ENCODE measurements at places on chromosomes 6 and 20.

DNA sequence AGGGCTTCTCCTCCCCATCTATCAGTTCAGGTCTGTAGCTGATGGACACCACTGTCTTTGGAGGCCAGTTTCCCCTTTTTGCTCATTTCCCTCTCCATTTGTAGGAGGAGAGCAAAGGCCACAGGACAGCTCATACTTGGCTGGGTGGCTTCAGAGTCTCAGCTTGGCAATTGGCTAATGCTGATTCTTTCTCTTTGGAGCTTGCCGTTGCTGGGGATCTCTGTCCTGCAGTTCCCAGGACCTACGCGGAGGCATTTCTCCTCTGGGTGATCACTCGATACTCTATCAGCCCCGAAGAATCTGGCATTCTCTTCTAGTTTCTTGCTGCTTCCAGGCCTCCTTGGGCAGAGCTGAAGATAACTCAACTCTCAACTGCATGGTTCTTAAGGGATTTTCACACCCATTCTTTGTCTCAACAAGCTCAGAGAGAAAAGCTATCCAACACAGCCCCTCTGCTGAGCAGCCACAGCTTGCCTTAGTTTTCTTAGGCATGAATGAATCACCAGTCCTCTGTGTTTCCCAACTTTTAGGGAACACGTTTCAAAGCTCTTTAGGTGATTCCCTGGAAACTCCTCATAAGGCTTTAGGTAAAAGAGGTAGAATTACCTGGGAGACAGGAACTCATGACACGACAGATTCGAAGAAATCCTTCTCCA, 19.2 kb upstream of the SSR1 start:
- DNase-seq, result no peak

- peak; percentile 26 for DNase-seq
These were observed 29.1 kb downstream of the TXLNB start for GRCh38 chr6:139262519-139263300.

DNA sequence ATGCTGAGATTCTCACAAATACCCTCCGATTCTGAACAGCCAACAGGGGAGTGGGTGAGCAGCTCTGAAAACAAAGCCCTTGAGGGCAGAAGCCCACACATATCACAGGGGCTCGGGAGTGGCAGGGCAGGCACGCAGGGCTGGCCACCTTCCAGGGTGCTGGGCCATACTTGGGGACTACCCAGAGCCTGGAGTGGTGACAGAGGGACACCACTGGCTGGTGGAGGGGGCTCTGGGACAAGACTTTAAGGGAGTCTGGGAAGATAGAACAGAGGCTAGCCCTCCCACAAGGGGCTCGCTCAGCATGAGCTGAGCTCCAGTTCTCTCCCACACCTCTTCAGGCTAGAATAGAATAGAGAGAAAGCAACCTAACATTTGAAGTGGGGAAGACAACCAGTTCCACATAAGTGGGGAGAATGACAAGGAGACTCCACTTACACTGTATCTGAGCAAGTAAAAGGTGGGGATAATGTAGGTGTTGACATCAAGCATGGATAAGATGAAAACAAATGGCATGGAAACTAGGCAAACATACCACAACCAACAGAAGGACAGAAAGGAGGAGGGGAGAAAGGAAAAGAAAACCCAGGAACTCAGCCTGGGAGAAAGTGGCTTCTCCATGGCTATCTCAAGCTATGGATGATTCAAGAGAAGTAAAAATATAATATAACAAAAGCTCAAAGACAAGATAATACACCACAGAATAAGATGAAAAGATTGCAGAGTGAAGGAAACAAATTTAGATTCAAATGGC, 7.0 kb downstream of the PPIL1 start:
- no peak for DNase-seq

DNA sequence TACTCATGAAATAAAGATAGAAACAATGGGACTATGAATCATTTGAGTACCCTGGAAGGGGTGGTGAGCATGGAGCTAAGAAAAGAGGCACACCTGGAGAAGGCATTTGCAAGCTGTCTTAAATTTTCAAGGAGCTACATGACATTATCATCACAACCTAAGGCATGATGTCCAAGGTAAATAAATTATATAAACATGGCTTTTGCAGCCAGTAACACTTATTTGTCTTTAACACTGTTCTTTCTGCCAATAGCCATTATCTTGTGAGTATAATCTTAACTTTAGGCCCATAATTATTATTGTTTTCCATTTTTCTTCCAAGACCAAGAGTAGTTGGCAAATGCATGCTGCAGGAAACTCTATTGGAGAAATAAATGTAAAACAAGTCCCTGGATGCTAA, 63.7 kb downstream of the ALDH5A1 start:
- DNase-seq, result no peak

DNA sequence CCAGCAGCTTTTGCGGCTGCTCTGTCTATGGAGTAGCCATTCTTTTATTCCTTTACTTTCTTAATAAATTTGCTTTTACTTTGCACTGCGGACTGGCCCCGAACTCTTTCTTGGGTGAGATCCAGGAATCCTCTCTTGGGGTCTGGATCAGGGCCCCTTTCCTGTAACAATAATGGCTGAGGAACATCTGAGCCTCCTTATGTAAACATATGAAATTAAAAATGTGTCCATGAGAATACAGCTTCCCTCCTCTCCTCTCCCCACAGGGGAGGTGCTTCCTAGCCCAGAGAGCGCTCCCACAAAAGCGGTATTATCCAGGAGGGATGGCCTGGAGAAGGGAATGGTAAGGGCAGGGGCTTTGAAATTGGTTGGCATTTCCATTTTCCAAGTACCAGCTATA, 81.1 kb downstream of the PSMG4 start:
- no peak for DNase-seq

DNA sequence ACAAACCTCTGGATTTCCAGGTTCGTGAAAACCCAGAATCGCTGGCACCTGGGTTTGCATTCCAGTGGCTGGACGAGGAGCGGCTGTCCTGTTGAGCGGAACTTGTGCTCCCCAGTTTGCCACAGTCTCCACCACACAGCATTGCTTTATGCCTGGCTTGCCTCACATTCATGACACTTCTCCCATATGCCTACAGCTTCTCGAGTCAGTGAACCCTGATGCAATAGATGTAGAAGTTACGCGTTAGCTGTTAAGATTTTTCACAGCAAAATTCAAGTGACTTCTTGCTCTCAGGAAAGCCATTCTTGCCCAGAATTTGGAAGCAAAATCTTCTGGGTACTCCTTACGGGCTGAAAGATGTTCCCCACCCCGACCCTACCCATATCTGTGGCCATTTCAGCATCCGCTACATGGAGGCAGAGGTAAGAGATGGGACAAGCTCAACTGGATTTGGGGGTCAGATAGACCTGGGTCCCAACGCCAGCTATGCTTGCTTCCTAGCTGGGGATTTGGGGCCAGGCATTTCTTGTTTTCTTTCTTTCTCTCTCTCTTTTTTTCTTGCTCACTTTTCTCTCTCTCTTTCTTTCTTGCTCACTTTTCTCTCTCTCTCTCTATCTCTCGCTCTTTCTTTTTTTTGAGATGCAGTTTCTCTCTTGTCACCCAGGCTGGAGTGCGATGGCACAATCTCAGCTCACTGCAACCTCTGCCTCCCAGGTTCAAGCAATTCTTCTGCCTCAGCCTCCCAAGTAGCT, 12.4 kb upstream of the GDAP1L1 start:
- DNase-seq, result no peak

GRCh38 chr6:93779086-93779841, 359.9 kb upstream of the EPHA7 start:
- no peak for DNase-seq

DNA sequence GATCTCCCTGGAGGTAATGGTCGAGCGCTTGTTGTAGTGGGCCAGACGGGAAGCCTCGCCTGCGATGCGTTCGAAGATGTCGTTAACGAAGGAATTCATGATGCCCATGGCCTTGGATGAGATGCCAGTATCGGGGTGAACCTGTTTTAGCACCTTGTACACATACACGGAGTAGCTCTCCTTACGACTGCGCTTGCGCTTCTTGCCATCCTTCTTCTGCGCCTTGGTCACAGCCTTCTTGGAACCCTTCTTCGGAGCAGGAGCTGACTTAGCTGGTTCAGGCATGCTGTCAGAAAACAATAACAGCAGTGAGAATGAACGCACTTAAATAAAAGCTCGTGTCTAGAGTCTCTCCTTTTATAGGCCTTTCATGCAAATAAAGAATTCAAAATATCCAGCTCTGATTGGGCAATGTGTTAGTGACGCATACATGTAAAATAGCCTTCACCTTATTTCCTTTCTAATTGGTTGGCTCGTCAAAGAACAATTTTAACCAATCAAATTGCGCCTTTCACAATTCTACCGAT, 129.2 kb downstream of the HFE start:
- peak; percentile 67 for DNase-seq

DNA sequence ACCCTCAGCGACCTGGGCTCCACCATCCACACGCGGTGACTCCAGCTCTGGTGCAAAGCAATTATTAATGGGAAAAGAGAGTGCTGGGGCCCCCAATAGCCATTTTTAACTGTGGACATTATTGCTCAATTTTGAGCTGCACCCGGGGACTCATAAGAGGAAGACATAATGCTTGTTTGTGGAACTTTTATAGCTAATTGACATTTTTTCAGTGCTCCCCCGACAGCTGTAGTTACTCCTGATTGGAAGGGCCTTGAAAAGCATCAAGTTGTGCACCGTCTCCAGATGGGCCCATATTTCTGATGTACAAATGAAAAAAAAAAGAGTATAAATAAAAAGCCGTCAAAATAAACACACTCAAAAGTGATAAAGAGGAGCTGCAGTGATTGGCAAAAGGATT, 327.0 kb downstream of the KIF16B start:
- no peak for DNase-seq

- no peak for DNase-seq
These were observed 80.8 kb downstream of the MKKS start for GRCh38 chr20:10352934-10353824.

DNA sequence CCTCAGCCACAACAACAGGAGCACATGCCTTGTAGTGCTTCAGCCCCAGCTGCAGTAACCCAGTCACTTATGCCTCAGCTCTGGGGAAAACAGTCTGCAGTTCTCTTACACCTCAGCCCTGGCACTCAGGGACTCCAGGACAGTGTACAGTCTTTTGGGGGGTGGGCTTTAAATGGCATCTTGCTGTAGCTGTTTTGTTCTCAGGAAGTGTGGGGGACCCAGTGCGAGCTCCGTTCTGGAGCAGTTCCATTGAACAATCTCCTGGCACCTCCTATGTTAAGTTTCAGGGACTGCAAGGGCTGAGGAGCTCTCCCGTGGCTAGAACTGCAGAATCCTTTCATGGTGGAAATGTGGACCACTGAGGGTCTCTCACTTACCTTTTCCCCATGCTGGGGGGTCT, 55.2 kb downstream of the PLCG1 start:
- DNase-seq, result no peak

DNA sequence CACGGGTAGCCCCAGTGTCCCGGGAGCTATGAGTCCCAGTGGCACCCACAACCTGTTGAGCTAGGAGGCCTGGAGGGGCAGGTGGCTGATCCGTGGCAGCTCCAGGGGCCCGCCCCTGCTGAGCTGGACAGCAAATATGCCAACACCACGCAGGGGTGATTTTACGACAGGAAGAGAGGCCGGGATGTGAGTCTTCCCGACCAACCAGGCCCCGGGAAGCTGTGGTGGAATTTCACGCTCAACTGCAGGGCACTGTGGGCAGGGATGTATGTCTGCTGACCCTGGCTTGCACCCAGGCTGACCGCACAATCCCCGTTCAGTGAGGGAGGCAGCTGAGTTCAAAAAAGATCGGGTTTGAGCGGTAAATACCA, 183.9 kb downstream of the ERMARD start:
- DNase-seq, result no peak

DNA sequence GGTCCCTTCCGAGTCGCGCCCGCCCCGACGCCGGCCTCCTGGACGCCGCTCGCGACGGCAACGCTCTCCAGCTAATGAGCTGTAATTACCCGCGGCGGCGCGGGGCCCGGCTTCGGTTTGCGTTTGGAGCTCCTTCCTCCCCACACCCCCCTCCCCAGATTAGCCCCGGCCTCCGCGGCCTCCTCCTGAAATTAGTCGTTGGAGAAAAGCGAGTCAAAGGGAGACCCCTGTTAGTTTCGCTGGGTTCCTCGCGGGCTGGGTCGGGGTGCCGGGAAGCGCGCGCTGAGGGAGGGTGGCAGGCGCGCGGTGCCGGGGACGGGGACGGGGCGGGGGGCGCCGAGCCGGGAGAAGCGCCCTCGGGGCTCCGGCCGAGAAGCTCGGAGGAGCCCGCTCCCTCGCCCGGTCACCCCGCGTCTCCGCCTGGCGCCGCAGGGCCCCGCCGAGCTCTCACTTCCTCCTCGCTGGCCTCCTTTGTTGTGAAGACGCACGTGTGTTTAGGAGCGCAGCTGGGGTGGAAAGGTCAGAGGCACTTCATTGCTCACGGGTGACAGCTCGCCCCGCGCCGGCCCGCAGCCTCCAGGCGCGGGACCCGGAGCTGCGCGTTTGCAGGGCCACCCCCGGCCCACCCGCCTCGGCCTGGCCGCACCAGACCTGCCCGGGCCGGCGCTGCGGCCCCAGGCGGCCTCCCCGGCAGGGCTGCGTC, 4.9 kb downstream of the FOXC1 start:
- no peak for DNase-seq

DNA sequence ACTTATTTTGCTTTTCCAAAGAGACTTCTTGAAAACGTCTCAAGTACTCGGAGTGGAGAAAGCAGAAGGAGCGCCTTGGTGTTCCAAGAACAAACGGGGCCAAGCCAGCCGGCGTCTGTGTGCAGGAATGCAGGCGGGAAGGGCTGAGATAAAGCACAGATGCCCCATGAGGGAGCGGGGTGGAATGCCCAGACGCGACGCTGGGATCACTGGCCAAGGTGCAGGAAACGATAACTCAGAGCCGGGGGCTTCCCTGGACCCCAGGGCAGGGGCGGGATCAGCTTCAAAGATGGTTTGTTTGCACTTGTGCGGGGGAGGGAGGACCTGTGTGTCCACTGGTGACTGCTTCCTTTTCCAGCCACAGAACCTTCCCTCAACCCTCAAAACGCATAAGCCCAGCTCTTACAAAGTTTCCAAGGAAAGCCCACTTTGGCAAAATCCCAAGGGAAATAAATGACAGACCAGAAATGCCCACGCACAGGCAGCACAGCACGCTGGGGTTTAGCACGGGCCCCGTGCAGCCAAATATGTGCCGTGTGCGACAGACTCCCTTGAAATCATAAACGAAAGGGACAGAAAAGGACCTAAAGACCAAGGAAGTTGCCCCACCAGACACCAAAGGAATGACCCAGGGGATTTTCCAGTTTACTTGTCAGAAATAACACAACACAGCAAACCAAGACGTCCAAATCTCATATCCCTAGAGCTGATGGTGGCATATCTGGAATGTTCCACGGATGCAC, 113.9 kb downstream of the NFATC2 start:
- no peak for DNase-seq

GRCh38 chr6:17429383-17430061, 36.1 kb downstream of the CAP2 start:
- no peak for DNase-seq

GRCh38 chr6:54087721-54088120, 23.5 kb upstream of the MLIP start:
- no peak for DNase-seq

All from stimulated activated CD4-positive, alpha-beta T cell treated with anti-CD3 and anti-CD28 coated beads, Interleukin-2, amount 100 ng/mL, for 48 hours (primary cell).